ENCODE measurements at places on chromosomes 16 and 17.

GRCh38 chr16:57562066-57562465, 19.6 kb downstream of the ADGRG5 start:
- DNase-seq: no peak

GRCh38 chr17:15287538-15288267, 22.6 kb upstream of the PMP22 start:
- DNase-seq: no peak

DNA sequence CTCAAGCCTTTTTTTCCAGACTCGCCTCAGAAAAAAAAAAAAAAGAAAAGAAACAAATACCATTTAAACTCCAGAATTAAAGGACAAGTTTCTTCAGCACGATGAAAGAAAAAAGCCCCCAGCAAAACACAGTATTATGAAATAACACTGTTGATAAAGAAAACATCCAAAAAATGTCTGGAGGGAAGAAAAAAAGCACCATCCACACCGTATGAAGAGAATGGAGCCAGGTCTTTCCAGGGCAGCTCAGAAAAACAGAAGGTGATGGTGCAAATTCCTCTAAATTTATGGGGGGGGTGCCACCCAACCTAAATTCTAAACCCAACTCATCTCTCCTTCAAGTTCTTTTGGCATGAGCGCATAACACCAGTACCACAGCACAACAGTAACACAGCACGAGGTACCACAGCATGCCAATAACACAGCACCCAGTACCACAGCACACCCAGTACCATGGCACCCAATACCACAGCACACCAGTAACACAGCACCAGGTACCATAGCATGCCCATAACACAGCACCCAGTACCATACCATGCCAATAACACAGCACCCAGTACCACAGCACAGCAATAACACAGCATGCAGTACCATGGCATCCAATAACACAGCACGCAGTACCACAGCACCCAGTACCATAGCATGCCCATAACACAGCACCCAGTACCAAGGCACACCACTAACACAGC, 19.0 kb downstream of the AXIN1 start:
- DNase-seq: no peak

- DNase-seq: no peak
Observed at GRCh38 chr17:77811521-77811920, 147.0 kb upstream of the TNRC6C start.

- no peak for DNase-seq
Observed at GRCh38 chr17:39014044-39014794, 47.0 kb upstream of the FBXO47 start.

GRCh38 chr16:1048442-1049112, 24.0 kb upstream of the SSTR5 start:
- no peak for DNase-seq

- DNase-seq: no peak
Observed at GRCh38 chr17:79414063-79414792, 196.6 kb downstream of the RBFOX3 start.

GRCh38 chr16:24683847-24684493, 45.5 kb upstream of the TNRC6A start:
- DNase-seq: no peak

GRCh38 chr16:64304951-64305350, 816.9 kb downstream of the CDH11 start:
- no peak for DNase-seq

DNA sequence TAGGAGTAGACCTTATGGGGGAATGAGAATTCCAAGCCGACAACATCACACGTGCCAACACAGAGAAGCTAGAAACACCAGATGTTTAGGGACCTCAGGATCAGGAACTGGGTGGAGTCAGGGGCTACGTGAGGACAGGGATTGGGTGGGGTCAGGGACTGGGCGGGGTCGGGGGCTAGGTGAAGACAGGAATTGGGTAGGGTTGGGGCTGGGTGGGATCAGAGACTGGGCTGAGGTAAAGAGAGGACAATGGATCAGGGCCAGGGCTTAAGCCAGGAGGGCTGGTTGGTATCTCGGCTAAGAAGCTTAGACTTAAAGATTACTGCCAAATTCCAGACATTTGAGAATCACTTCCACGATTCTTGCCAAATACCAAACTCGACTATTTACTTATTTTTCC, 11.6 kb downstream of the TEKT5 start:
- no peak for DNase-seq

GRCh38 chr17:56599566-56599965, 6.1 kb downstream of the NOG start:
- DNase-seq: no peak

DNA sequence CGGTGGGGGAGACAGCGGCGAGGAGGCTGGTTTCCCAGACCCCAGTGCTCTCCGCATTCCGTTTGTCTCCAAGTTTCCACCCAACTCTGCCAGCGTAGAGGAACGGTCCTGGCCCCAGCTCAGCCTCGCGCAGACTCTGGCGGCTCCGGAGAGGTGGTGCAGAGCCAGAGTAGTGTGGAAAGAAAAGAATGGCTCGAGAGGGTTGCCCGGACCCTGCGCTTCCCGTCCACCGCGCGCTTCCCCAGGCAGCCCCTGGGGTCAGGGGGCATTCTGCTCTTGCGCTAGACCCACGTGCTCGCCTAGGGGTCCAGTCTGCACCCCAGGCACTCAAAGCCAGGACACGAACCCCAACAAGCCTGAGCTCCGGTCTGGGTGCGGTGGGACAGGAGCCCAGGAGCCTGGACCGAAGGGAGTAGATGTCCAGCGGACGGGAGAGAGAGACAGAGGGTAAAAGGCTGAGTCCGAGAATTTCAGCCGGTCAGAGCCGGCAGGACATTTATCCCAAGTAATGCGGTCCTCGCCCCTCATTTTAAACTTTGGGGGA, 3.8 kb downstream of the PMP22 start:
- no peak for DNase-seq

DNA sequence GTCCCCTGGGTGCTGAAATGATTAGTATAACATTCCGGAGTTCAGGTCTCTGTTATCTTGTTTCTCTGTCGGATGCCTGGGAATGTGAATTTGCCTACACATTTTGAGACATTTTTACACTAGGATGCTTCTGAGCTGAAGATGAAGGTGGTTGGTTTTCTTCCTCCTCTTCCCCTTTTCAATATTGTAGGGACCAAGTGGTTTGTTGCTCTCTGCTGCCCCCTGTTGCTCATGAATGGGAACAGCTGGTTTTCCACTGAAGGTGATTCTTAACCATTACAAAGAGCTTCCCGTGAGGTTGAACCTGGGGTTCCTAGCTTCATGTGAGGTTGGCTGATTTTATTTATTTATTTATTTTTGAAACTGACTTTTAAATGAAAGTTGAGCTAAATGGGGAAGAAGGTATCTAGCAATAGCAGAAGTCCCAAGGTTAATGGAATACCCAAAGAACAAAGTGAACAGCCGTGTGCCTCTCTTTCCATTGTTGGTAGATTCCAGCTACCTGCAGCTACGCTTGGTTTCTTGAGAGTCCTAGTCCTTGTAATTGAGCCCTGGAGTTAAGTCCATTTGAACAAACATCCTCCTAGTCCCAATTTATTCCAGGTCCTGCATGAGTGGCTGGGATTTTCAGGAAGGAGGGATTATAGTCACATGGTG, 983.9 kb upstream of the EEF2KMT start:
- DNase-seq: peak; percentile 2

GRCh38 chr17:8189041-8189710, 804 bp downstream of the BORCS6 start:
- no peak for DNase-seq

DNA sequence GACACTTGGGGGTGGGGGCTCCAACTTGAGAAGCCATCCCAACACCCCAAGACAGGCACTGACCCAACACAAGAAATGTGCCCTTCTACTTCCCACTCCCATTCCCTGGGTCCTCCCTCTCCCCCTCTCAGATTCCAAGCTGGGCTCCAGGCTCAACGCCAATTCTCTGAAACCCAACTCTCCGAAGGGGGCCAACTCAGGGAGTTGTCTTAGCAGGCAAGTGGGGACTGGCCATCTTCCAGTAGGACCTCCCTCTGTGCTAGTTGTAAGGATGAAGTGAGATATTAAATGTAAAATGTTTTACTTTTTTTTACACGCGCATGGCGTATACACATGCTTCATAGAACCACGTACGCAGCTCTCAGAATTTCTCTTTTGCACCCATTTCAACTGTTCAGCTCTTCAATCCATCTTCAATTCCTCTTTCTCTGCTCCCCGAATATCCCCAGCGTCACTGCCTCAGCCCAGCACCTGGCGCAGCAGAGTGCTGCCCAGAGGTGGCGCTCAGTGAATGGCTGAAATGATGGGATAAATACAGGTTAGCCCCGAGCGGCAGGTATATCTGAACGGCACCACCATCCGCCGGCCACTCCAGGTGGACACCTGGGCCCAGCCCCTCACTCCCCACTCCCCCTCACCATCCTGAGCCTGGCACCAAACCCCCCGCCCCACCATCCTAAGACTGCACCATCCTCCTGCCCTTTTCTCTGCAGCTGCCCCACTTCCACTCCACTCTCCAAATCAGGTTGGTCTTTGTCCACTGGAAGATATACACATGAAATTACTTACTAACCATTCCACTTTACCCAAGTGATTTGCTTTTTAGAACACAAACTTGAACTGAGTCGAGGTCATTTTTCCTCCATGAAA, 43.9 kb upstream of the TNRC6C start:
- DNase-seq: no peak

DNA sequence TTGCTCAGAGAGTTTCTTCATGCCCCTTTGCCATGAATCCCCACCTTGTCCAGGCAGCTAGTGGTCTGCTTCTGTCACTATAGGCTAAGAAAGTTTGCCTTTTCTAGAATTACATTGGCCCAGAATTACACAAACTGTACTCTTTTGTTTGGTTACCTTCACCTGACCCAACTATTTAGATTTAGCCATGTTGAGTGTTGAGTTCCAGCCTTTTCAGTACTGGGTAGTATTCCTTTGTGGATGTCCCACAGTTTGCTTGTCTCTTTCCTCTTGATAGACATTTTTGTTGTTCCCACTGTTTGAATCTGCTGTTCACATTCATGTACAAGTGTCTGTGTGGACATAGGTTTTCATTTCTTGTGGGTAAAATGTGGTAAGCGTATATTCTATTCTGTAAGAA, 22.3 kb downstream of the USP10 start:
- no peak for DNase-seq

- no peak for DNase-seq
Observed at GRCh38 chr16:56325956-56326355, 99.4 kb downstream of the AMFR start.

DNA sequence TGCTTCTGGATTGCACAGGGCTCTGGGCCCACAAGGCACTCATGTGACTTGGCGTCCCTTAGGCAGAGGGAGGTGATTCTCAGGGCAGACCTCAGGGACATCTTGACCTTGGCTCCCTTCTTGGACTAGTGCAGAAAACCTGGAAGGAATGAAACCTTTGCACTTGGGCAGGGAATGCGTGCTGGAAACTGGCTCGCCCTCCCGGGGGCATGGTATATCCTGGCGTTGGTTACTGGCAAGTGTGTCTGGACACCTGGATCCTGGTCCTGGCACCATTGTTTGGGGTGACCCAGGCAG, 63.5 kb upstream of the LGALS9 start:
- no peak for DNase-seq

GRCh38 chr17:58305626-58306025, 23.0 kb downstream of the TSPOAP1 start:
- no peak for DNase-seq

DNA sequence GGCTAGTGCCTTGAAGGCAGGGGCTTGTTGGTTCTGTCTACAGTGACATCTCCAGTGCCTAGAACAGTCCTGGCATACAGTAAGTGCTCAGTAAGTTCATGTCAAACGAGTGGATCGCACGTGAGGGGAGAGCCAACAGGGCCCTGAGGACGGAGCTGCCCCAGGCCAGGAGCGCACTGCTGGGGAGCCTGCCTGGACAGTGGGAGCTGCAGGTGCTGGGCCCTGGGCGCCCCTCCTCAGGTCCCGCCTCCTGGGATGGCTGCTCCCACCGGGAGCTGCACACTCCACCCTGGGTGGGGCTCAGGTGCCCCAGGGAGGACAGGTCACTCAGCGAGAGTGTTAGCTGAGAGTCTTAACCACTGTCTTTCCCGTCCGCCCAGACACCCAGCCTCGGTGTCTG, 1.8 kb downstream of the EVPL start:
- DNase-seq: no peak

DNA sequence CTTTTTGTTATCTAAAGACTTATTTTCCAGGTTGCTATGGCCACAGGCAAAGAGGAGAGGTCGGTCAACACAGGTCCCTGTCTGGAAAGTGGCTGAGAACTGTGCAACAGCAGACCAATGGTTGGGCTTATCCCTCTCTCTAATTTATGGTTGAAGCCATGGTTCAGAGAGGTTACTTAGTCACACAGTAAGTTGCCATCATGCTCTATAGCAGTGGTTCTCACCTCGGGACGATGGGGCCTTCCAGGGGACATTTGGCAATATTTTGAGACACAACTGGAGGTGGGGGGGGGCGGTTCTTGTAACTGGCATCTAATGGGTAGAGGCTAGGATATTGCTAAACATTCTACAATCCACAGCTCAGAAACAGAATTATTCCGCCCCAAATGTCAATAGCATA, 842 bp upstream of the LDAF1 start:
- DNase-seq: no peak

DNA sequence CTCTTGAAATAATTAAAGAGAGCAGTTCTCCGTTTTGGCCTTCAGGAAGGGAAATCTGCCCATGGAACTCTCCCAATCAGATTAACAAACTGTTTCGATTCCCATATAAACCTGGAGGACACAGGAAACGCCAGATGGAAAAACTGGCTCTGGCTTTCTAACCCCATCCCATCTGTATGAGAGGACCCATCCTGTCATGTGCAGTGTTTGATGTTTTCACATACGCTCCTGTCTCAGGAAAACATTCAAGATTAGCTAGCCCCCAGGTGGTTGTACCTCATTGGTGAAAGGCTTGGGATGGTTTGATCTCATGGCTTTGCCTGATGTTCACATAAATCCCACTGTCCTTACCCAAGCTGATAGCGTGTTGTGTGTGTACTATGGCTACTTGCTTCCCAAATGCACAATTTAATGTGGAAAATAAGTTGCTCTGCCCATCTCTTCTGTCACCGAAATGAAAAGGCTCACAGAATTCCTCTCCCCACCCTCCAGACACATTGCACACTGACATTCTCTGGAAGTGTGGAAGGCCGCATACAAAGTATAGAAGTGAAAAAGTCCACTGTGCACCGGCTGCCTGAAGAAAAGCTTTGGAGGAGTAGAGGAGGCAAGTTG, 18.2 kb upstream of the ERN1 start:
- DNase-seq: no peak

DNA sequence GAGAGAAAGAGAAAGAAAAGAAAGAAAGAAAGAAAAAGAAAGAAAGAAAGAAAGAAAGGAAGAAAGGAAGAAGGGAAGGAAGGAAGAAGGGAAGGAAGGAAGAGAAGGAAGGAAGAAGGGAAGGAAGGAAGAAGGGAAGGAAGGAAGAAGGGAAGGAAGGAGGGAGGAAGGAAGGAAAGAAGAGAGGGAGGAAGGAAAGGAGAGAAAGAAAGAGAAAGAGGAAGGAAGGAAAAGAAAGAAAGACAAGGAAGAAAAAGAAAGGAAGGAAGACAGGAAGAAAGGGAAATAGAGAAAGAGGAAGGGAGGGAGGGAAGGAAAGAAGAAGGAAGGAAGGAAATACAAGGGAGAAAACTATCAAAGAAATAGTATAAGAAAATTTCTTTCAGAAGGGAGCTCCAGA, 7.2 kb upstream of the KRTAP4-7 start:
- DNase-seq: no peak

- no peak for DNase-seq
Observed at GRCh38 chr16:28596840-28597691, at the start of gene SULT1A2. TSS of gene SULT1A2 (minus strand) at chr16:28597050. CDS start at chr16:28595930, 1,120 bp downstream.

- DNase-seq: no peak
Observed at GRCh38 chr16:12903407-12904328, 2.3 kb downstream of the SHISA9 start.
